NT2/D1 (cell line): ENCODE measurements at places on chromosomes 2 and 18.

GRCh38 chr2:15094161-15094560 is 461.6 kb downstream of the LRATD1 start:
- DNase-seq: no peak

GRCh38 chr2:21467910-21468309 is 344.1 kb downstream of the TDRD15 start:
- peak; percentile 36 for DNase-seq

GRCh38 chr2:217998926-217999594 is 3.7 kb downstream of the TNS1 start:
- DNase-seq: no peak

GRCh38 chr2:174824068-174824467 is 59.8 kb upstream of the CHRNA1 start:
- DNase-seq: no peak

DNA sequence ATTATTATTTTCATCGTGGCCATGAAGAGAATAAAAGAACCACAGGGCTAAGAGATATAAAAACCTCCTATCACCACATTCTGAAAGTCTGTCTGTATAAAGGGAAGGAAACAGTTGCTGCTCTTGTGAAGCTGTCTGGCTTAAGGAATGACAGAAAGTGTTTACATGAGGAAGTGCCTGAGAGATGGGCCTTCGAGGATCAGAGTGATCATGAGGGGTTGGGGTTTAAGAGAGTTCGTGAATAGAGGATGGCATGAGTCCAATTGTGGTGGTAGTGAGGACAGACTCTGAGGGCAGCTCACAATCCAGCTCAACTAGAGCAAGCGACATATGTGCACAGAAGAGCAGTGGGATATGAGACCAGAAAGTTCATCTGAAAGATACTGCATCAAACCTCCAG is 65.8 kb upstream of the PIEZO2 start:
- DNase-seq: no peak

DNA sequence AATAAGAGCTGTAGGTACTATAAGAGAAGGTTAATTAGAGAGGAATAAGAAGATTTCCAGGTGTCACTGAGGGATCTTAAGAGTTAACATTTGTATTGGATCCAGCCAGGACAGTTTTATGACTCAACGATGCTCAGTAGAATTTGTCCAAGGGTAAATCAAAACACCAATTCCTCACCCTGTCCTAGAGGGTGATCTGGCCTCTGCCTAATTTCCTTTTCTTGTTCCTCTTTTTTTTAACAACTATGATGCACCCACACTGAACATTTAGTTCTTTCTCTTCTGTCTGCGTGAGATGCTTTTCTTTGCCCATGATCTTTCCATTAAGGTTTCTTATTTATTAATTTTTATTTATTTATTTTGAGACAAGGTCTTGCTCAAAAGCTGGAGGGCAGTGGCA is 92.0 kb downstream of the PMS1 start:
- no peak for DNase-seq

DNA sequence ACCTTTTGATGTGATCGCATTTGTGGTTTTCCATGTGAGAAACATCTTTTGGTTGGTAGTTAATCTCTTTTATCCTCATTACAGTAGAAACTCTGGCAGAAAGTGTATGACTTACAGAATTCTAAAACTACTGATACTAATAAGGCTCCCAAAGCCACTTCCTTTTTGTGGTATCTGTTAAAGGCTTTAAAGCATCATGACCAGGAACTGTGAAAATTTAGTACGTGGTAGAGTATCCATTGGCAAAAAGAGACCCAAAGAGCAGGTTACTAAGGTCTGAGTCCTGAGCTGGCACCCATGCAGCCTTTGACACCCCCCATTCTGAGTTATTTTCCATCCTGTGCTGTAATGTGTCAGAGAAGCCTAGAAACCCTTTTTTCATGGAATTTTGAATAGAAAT is 94.5 kb downstream of the DPP4 start:
- DNase-seq: no peak

- no peak for DNase-seq
Measured at GRCh38 chr2:20623241-20623640, 27.7 kb downstream of the HS1BP3 start.

- no peak for DNase-seq
Measured at GRCh38 chr18:70368903-70369302, 80.1 kb downstream of the SOCS6 start.

DNA sequence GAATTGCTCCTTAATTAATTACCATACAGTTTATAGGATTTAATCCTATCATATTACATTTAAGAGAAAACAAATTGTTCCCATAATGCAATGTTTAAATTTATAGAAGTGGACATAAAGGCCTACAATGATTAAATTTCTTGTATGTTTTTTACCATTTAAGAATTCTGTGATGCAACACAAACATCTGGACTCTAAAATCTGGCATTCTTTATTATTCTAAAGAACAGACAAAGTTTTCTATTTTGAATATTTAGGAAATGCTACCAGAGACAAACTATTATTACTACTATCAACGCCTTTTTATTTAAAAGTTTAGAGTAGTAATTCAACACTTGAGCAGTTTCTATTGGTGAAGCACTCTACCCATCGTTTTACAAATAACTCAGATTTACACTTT is 535.1 kb downstream of the TMX3 start:
- DNase-seq: no peak

DNA sequence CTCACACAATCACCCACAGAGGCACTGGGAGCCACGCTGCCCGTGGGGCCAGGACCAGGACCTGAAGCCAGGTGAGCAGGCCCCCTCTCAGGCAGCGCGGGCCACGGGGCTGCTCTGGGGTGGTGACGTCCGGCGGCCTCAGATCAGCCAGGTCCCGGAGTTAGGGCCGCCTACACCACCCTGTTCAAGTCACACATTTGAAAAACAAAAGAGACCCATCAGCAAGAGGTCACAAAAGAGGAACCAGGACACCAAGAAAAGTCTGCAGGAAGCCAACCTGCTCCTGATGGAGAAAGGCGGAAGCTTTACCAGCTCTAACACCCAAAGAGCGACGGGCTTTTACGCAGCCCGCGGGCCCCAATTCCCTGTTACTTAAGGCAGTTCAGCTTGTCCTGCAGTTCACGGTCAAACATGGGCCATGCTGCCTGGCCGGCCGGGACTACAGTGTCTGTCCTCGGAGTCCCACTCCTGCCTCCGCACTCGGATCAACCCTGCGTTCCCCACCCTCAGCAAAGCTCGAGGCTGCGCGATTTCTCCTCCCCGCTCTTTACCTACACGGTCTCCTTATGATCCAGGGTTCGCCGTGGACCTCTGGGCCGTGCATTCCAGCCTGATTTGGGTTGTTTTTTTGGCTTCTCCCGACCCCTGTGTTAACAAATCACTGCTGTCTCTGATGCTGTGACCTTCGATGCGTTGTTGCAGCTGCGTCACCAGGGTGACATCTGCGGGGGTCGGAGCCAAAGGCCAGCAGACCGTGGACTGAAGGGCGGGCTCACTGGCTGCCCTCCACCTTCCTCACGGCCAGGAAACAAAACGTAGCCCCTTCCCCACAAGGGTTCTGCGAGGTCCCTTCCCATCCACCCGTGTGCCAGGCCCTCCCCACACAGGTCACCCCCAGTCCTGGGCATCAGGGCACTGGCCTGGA is 31.0 kb downstream of the SNORC start:
- DNase-seq: peak; percentile 47

DNA sequence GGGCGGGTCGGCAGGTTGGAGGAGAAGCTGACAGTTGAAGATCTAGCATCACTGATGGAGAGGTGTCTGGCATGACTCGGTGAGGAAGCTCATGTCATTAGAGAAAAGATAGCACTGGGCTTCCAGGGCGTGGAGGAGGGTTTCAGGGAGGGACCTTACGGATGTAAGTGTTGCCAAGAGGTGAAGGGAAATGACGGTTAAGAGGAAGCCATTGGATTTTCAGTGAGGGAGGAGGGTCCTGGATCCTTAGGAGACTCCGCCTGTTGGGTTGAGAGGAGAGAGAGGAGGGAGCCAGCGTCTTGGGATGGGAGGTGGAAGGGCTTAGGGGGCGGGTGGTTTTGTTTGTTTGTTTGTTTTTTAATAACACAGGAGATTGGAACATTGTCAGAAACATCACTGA is 103.2 kb downstream of the WDSUB1 start:
- no peak for DNase-seq

DNA sequence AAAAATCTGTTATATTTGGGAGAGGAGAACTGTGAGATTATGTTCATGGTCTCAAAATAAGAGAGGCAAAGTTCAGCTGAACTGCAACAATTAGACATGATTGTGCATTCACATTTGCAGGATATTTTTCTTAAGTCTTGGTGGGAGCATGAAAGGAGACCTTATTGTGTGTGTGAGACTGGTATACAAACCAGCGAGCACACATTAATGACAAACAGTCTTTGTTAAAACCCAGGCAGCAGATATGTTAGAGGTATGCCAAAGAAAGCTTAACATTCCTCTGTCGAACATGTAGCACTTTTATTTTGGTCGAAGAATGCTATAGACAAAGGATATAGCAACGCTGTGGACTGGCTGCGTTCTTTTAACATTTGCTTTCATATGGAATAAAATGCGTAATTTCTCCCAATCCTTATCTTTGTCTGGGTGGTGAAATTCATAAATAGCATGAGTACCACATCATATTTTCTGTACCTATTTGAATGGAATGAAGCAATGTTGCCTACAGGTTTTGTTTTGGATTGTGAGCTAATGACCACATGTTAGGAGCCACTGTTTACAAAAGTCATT is 88.4 kb downstream of the ICOS start:
- DNase-seq: no peak

- no peak for DNase-seq
Measured at GRCh38 chr2:126889496-126890135, 9.1 kb upstream of the TEX51 start.

DNA sequence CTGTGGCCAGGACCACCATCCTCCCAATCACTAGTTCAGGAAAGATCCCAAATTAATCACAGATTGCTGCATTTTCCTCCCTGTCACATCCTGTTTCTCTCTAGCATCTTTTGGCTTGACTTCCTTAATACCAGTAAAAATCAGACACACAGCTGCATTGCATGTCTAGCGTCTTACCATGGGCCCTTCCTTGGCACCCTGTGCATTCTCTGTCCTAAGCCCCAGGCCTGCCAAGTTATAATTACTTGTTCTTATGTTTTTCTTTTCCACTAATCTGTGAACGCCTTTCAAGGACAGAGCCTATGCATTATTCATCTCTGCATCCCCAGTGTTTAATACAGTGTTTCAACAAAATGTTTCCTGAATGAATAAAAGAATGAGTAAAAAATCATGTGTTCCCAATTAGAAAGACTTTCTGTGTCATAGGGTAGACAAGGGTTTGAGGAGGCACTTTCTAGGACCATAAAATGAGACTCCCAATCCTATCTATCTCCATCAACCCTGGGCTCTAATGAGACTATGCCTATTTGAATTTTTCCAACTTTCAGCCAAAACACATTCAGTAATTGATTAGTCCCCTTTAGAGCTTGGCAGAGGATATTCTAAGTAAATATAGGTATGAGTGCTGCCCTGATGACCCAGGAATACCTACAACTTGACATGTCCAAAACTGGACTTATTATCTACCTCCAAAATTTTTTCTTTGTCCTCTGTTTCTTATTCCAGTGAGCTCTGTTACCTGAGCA is 10.3 kb upstream of the NT5C1B start:
- DNase-seq: no peak

GRCh38 chr2:26216587-26216986 is 27.8 kb downstream of the HADHA start:
- no peak for DNase-seq

DNA sequence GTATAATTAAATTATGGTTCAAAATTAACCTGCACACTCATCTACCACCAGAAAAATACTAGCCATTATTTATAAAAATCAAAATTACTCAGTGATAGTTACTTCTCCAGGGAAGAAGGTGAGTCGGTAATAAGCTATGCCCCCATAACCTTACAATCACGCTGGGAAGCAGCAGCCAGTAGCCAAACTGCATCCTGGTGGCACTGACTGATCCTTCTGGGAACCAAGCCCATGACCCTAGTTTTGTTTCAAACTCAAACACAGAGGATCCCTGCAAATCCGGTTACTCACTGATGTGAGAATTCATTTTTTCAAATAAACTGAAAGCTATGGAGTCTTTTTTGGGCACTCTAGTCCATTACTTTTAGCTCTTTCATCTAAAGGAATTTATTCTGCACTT is 88.2 kb upstream of the VWC2L start:
- DNase-seq: no peak

- no peak for DNase-seq
Measured at GRCh38 chr2:153311432-153311831, 167.1 kb downstream of the RPRM start.

DNA sequence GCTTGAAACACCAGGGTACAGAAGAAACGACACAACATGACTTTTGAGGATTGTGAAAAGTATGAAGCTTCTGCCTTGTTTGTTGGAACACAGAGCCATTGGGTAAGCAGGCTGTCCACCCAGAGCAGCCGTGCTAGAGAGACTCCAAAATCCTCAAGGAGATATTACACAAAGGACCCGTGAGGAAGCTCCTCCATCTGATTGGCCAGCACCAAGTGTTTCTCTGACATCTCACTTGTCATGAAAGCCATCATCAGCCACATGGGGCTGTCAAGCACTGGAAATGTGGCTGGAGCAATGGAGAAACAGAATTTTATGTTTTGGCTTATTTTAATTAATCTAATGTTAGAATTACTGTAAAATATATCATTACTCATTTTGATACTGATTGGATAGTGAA is 29.8 kb upstream of the LDAH start:
- DNase-seq: no peak

GRCh38 chr2:38829971-38830370 is 45.8 kb downstream of the DHX57 start:
- DNase-seq: no peak
